T-helper 2 cell treated with Interferon-gamma antibody and Interleukin-4, amounts not matched to agents 5 μg/mL and 100 μg/mL, for 36 hours (primary cell): ENCODE measurements at places on chromosomes 11 and 22.

DNA sequence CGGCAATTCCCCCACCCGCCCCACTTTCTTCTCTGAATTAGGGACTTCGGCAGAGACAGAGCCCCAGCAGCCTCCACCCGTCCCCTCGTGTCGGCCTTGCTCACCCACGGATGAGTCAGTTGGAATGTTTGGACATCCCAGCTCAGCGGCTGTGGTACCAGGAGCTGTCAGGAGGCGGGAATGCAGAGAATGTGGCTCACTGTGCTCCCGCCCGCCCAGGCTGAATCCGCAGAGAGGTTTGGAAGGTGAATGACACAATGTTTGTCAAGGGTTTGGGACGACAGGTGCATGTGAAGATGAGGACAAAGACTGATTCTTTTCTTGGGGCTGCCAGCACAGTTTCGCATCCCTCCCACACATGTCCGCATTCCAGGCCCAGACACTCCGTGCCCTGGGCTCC is 39.6 kb downstream of the LIF start:
- DNase-seq: no peak

- no peak for DNase-seq
Observed at GRCh38 chr11:116132273-116132978, 628.2 kb upstream of the CADM1 start.

GRCh38 chr11:123519055-123519796 is 89.2 kb downstream of the GRAMD1B start:
- DNase-seq: no peak

- DNase-seq: no peak
Observed at GRCh38 chr11:65113361-65113756, 1.7 kb downstream of the TM7SF2 start.

GRCh38 chr11:64021757-64022093 is 14.0 kb upstream of the FLRT1 start:
- no peak for DNase-seq

GRCh38 chr11:119983240-119983732 is 154.6 kb downstream of the TRIM29 start:
- DNase-seq: no peak

- DNase-seq: no peak
Observed at GRCh38 chr22:19530751-19531150, 6.5 kb upstream of the CLDN5 start.

GRCh38 chr11:2251138-2251537 is 19.2 kb downstream of the ASCL2 start:
- DNase-seq: no peak

DNA sequence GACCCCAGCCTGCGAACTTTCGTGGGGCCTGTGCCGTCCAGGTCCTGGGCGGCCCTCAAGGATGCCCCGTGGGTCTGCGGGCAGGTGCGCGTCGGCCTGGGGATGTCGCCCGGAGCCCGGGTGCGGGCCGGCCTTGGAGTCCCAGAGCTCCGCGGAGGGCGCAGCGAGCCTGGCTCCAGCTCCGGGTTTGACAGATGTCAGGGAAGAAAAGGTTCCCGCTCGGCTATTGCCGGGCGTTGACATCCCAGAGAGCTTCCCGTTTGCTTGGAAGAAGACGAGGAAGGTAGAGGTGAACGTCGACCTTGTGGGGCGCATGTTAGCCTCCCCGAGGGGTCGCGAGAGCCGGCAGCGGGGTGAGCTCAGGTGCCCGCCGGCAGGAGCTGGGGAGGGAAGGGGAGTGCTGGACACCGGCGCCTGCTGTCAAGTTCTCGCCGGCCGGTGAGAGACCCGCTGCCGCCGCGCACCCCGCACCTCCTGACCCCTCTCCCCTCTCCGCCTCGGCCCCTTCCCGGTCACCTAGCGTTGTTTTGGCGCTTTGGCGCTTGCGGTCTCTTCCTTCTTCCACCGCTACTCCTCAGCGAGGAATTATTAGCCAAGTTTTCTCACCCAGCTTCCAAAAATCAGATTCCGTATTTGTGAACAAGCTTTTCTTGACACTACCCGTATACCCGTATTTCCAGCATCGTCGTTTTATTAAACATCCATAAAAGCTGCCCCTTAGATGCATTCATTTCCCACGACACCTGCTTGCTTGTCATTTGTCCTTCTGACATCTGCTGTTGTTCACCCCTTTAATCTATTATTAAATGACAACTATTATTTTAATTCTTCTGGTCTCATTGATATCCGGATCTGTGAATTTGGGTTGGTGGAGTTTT is 1.3 kb downstream of the BMAL1 start:
- DNase-seq: no peak

- no peak for DNase-seq
Observed at GRCh38 chr22:20238901-20239675, 29.0 kb downstream of the RTN4R start.

DNA sequence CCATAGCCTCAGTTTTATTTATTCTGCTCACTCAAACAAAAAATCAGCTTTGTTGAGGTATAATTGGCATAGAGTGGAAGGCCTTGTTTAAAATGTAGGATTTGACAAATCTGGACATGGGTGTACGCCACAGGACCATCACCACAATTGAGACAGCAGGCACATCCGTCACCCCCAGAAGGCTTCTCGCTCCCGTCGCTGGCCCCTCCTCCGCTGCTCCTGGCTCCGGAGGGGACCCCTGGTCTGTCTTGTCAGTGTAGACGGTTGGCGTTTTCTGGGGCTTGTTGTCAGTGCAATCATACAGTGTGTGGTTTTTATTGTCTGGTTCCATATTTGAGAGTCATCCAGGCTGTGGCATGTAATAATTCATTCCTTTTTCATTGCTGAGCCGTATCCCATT is 97.6 kb downstream of the KCNQ1 start:
- no peak for DNase-seq

- no peak for DNase-seq
Observed at GRCh38 chr11:104155375-104155774, 8.6 kb downstream of the PDGFD start.

DNA sequence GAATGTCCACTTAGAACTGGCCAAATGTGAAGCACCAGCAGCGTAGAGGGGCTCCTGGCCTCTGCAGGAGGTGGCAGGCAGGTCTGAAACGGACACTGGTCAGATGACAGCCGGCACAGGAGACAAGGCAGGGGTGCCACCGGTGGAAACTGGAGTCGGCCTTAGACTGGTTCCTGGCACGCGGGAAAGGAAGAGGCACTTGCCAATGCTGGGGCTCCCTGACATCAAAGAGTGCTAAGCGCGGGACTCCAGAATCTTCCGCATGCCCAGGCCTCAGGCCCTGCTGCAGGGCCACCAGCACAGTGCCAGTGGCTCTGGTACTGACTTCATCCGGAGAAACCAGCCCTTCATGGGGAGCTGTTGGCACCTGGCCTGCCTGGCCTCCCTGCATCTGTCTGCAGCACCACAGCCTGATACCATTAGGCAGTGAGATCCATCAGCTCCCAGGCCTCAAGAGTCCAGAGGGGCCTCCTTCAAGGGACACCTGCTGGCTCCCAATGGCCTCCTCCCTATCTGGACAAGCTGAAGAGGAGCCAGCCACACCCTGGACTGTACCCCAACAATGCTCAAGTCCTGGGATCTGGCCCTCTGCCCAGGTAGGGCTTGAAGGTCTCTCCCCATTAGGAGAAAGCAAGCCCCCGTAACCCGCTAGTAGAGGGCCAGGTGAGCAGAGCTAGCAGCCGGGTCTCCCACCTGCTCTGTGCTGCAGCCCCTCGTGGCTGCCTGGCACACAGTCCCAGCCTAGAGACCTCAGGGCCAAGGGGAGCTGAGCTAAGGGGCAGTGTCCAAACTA is 29.7 kb upstream of the GNB1L start:
- DNase-seq: no peak

DNA sequence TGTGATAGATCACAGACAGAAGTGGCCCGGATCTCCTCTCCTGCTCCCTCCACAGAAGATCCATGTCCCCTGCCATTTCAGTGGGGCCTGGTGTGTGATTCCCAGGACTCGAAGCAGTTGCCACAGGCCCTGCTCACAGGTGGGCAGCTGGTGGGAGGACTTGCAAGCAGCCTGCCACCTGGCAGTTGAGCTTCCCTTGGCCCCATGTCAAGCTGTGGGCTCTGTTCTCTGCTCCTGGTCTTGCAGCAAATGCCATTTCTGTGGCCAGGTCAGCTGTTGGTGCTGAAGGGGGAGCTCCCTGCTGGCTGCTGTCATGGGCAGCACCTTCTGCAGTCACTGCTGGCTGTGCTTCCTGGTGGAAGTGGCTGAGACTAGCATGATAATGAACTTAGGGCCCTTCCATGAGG is 59.1 kb upstream of the SLC22A12 start:
- no peak for DNase-seq

GRCh38 chr11:1486054-1486825 is at the start of gene MOB2:
Gene MOB2 (minus strand): TSS chr11:1486779. CDS start chr11:1486556, 223 bp downstream.
- DNase-seq: no peak

- no peak for DNase-seq
Observed at GRCh38 chr11:67468456-67468758, 644 bp downstream of the TMEM134 start.

- DNase-seq: no peak
Observed at GRCh38 chr22:24421428-24421931, 5.9 kb upstream of the ADORA2A start.

DNA sequence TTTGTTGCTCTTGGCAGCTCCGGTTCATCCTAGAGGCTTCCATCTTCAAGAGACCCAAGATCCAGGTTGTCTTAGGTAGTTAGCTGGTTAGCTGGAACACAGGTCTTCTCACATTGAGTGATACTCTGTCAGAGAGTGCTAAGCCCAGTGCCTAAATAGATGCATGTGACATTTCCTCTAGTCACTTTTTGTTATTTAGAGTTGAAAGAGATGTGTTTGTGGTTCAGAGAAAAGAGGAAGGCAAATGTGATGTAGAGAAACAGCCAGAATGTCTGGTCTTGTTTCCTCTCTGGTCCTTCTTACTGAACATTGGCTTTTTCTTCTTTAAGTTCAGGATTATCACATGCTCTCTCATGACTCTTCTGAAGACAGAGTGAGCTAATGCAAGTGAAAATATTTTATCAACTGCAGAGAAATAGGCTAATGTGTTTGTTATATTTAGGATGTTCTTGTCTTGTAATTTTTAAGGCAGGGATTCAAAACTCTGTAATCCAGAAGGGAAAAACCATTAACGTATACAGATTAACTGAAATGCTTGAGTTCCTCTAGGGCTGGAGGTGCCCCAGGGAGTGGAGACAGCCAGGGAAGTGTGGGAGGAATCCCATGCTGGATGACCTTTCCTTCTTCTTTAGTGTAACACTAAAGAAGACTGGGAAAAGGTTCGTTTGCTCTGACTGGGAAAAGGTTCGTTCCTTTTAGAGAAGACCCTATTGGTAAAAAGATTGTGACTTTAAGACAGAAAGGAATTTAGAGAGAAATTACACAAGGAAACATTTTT is 75.4 kb downstream of the SWAP70 start:
- DNase-seq: no peak

- DNase-seq: no peak
Observed at GRCh38 chr11:121741351-121741760, 288.6 kb upstream of the SORL1-AS1 start.

- no peak for DNase-seq
Observed at GRCh38 chr22:47329727-47330650, 567.5 kb downstream of the TBC1D22A start.

DNA sequence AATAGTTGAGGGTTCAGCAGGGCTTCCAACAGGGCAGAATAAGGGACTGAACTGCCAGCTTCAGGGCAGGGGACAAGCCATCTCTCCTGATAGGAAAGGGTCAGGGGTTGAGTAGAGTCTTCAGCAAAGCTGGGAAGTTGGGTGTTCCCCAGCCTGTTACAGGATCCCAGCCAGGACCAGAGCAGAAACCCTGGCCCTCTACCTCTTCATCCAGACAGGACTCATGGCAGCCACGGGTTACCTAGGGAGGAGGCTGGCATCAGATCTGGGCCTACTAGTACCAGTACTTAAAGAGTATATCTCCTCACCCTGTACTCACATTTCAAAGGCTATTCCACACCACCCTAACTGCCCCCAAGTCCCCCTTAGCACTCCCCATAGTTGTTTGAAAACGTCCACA is 2.4 kb upstream of the TAF10 start:
- DNase-seq: no peak

- DNase-seq: no peak
Observed at GRCh38 chr11:11420191-11420898, 67.3 kb upstream of the CSNK2A3 start.

- DNase-seq: peak; percentile 67
Observed at GRCh38 chr22:45671783-45672563, at the start of gene ATXN10. Gene ATXN10 (plus strand): TSS chr22:45671834. CDS start chr22:45672064, 230 bp downstream.

DNA sequence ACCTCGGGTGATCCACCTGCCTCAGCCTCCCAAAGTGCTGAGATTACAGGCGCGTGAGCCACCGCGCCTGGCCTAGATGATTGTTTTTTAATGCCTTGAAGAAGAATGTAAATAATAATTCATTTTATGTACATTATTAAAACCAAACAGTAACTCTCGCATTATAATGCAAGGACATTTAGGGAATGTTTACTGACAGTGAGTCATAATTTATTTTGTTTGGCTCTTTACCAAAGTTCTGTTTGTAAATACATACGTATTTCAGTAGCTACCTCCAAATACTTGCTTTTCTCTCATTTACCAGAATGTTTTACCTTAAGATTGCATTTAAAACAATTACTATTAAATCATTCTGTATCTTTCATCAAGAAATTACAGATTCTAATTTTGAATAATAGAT is 3.0 kb downstream of the RAB39A start:
- no peak for DNase-seq
